ENCODE measurements at places on chromosomes 4 and X. TPM values are rescaled to one million over a fixed set of nuclear protein-coding genes. Genes with fewer than 3 reads are reported as not detected.

DNA sequence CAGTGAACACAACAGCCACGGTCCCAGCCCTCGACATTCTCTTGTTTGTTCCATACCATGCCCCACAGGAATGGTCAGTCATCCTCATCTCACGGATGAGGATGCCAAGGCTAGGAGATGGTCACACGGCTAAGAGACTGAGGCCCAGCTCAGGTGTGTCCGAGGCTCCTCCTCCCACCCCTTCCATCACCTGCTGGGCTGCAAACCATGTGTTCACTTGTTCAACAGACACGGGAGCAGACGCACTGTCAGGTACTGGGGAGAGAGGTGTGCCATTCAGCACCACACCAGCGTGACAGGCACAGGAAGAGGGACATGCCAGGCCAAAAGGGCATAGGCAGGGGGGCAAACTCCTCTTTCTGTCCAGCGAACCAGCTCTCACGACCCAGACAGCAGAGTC lies 45.9 kb downstream of the ABLIM2 start:
- H3K4me1 ChIP-seq = peaks cover 26% of the 10 kb centered on the region
- no peaks in the 10 kb centered on the region for H3K36me3 ChIP-seq
- no peaks in the 10 kb centered on the region for H3K27me3 ChIP-seq
- peak overlapping the region; percentile 76 for H3K27ac ChIP-seq
- DNase-seq = no peak

APBB2 gene
- 41.1 TPM for total RNA-seq

DOK7 gene
- 8.0 TPM for total RNA-seq

GRCh38 chr4:38696697-38697096 lies 32.7 kb downstream of the KLF3 start:
- peaks cover 45% of the 10 kb centered on the region for H3K4me1 ChIP-seq
- DNase-seq = no peak
- H3K27ac ChIP-seq = no peak overlapping the region
- H3K4me3 ChIP-seq = no peak overlapping the region

DNA sequence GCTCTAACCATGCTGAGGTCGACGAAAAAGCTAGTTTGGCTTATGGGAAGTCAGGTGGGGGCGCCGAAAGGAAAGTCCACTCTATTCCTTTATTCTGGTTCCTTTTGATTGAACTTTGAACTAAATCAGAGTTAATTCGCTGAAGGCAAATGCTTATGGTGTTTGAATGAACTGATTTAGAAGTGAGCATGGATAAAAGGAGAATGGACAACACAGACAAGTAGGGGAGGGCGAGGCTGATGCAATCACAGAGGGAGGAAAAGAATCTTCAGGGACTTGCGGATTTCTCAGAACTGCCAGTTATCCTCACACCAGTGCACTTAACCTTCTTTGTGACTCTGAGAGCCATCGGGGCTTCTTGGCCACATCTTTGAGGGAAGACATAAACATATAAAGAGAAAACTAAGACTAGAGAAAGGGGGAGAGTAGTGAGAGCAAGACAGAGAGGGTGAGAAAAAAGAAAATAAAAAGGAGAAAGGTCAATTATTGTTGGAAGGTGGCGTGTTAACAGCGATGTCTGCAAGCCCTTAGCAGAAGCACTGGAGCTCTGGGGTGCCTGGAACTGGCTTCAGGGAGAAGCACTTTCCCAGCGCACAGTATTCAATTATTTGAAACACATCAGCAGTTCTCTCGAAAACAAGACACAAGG lies 79.6 kb upstream of the PLAC1 start:
- peaks cover 5% of the 10 kb centered on the region for H3K4me1 ChIP-seq
- H3K27ac ChIP-seq = no peak overlapping the region
- no peak overlapping the region for H3K4me3 ChIP-seq
- DNase-seq = no peak
- no peaks in the 10 kb centered on the region for H3K36me3 ChIP-seq

MAGEA2 gene
- not detected for total RNA-seq

DNA sequence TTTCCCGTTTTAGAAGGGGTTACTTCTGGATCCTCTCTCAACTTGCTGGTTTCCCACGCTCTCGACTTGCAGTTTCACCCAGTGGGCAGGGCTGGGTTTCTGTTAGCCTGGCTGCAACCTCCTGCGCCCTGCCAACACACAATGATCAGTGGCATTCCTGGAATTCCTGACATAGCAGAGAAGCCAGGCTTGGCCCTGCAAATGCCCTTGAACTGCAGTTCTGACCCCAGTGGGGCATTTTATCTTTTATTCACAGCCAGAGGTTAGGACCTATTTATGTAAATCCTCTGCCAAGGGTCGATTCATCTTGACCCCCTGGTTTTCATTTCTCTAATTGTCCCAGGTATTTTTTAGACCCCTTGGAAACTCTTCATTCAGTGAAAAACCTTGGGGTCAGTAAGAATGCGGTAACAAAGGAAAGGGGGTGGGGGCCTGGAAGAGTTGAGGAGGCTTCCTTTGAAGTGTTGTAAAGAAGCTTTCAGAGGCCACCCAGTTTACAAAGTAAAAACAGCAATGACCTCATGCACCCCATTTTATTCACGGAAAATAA lies 217.6 kb downstream of the ZNF674 start:
- peaks cover 9% of the 10 kb centered on the region for H3K27me3 ChIP-seq
- H3K4me3 ChIP-seq = no peak overlapping the region
- H3K36me3 ChIP-seq = no peaks in the 10 kb centered on the region
- peaks cover 5% of the 10 kb centered on the region for H3K4me1 ChIP-seq
- DNase-seq = peak; percentile 68
- no peak overlapping the region for H3K27ac ChIP-seq

- H3K4me1 ChIP-seq = no peaks in the 10 kb centered on the region
- no peak overlapping the region for H3K27ac ChIP-seq
- no peak overlapping the region for H3K4me3 ChIP-seq
- no peaks in the 10 kb centered on the region for H3K36me3 ChIP-seq
Observed at GRCh38 chrX:153671589-153672530, 1.8 kb downstream of the PNCK start.

GRCh38 chrX:17559728-17560379 lies 177.4 kb upstream of the SCML1 start:
- H3K27ac ChIP-seq = peak overlapping the region; percentile 29
- no peak overlapping the region for H3K4me3 ChIP-seq
- no peaks in the 10 kb centered on the region for H3K27me3 ChIP-seq
- peaks cover 7% of the 10 kb centered on the region for H3K4me1 ChIP-seq
- peak; percentile 69 for DNase-seq

TMSB15A gene
- not detected for total RNA-seq

FHIP1A gene
- 17.6 TPM for total RNA-seq

TCEANC gene
- total RNA-seq = 3.2 TPM

DNA sequence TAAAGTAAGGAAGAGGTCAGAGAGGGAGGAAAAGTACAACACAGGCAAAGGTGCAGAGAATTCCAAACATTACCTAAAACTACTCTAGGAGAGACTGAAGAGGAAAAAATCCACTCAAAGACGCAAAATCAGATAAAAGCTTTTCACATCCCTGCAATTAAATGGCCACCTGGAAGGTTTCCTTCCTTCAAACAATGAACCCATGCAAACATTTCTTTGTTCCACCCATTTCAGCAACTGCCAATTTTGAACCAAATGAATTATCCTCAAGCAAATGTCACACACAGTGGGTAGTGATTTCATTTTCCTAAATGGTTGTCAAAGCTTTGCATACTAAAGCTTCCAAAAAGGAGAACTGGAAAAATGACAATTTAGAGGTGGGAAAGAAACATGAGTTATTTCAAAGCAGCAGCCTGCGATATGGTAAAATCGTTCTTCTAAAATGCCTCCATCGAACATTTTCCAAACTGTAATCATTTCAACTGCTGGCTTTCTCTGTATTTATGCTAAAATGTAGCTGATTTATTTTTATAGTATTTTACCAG lies 45.0 kb downstream of the APBB2 start:
- H3K27me3 ChIP-seq = no peaks in the 10 kb centered on the region
- H3K36me3 ChIP-seq = no peaks in the 10 kb centered on the region
- no peak overlapping the region for H3K27ac ChIP-seq
- no peak overlapping the region for H3K4me3 ChIP-seq
- H3K4me1 ChIP-seq = peaks cover 9% of the 10 kb centered on the region

DNA sequence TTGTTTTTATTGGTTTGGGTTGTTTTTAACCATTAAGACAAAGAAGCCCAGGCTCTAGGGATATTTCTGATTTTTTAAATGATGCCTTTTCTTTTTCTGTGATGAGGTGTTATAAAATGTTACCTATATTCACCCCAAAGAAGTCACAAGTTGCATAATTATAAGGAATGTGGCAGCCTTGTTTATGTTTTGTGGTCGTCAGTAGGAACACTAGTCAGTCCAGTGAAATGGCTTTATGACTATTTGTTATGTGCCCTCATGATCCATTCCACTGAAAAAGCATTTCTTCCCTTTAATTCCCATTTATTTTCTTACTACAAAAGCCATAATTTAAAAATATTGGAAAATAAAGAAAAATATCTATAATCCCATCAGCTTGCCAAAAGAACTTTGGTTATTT lies 34.4 kb downstream of the CC2D2A start:
- no peak overlapping the region for H3K4me3 ChIP-seq
- DNase-seq = no peak
- H3K36me3 ChIP-seq = no peaks in the 10 kb centered on the region
- H3K27me3 ChIP-seq = no peaks in the 10 kb centered on the region
- no peak overlapping the region for H3K27ac ChIP-seq
- H3K4me1 ChIP-seq = no peaks in the 10 kb centered on the region

ITIH6 gene
- total RNA-seq = not detected

NIPAL1 gene
- not detected for total RNA-seq

GRCh38 chr4:87414816-87415215 lies 7.6 kb upstream of the NUDT9 start:
- no peak for DNase-seq
- no peaks in the 10 kb centered on the region for H3K27me3 ChIP-seq
- no peak overlapping the region for H3K27ac ChIP-seq

- no peak overlapping the region for H3K4me3 ChIP-seq
- no peak for DNase-seq
- H3K27ac ChIP-seq = no peak overlapping the region
- peaks cover 88% of the 10 kb centered on the region for H3K36me3 ChIP-seq
- H3K4me1 ChIP-seq = peaks cover 28% of the 10 kb centered on the region
Observed at GRCh38 chr4:17494258-17495190, 17.4 kb downstream of the QDPR start.

DNA sequence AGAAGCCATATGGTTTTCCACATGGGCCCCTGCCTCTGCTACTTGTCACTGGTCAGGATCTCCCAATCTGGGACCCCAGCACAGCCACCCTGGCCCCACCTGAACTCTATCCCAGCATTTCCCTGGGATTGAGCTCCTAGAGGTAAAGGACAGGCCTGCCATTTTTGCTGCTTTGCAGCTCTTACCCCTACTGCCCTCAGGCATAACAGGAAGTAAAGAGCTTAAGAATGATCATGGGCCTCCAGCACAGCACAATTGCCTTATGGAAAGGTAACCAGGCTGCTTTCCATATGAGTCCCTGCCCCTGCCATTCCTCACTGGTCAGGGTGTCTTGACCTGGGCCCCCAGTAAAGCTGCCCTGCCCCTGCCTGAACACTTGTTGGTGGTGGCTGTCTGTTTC lies 254.9 kb upstream of the ZCCHC13 start:
- no peak overlapping the region for H3K27ac ChIP-seq
- H3K4me3 ChIP-seq = no peak overlapping the region
- H3K27me3 ChIP-seq = no peaks in the 10 kb centered on the region
- peaks cover 4% of the 10 kb centered on the region for H3K36me3 ChIP-seq

DNA sequence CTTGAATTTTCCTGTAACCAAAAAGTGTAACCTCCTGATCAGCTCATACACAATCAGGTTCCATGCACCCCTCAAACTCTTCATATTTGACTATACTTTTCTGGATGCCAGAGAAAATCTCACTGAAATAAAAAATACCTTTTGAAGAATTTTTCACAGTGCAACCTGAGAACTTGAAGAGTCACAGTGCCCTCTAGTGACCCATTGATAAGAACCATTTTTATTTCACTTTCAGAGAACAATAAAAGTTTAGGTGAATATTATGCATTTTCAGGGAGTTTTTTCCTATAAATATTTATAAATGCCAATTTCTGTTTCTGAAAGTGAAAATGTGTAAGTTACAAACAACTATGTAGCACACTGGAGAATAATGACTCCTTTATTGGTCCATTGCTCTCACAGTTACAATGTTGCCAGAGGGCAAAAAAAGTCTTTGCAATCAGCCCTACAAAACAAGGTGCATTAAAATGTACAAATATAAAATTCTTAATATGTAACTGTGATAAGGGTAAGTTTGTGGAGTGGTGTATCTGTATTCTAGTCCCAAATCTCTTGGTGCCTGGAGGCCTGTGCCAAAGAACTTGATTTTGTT lies 153.6 kb upstream of the INTU start:
- H3K27me3 ChIP-seq = no peaks in the 10 kb centered on the region
- H3K4me3 ChIP-seq = no peak overlapping the region
- no peaks in the 10 kb centered on the region for H3K4me1 ChIP-seq
- H3K27ac ChIP-seq = no peak overlapping the region
- no peak for DNase-seq
- no peaks in the 10 kb centered on the region for H3K36me3 ChIP-seq

- DNase-seq = no peak
- H3K36me3 ChIP-seq = no peaks in the 10 kb centered on the region
- no peaks in the 10 kb centered on the region for H3K4me1 ChIP-seq
- H3K27me3 ChIP-seq = no peaks in the 10 kb centered on the region
Observed at GRCh38 chr4:80420638-80421037, 85.1 kb downstream of the CFAP299 start.

DNA sequence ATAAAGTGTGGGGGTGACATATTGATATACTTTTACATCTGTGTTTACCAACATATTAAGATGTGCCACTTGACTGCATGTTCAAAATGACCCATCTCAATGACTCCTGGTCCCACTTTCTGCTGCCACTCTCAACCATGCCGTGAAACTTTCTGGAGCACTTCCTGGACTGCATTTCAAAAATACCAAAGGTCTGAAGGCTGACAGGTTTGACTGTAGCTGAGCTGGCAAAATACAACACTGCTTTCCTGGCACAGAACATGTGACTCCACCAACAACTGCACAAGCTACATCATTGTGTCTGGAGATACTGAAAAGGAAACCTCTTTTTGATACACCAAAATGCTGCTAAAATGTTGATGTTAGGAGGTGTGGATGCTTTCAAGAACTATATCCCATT lies 184.8 kb downstream of the UNC5C start:
- peaks cover 30% of the 10 kb centered on the region for H3K4me1 ChIP-seq
- no peak overlapping the region for H3K4me3 ChIP-seq
- H3K36me3 ChIP-seq = no peaks in the 10 kb centered on the region
- DNase-seq = peak; percentile 22
- H3K27ac ChIP-seq = no peak overlapping the region

TEX13D gene
- total RNA-seq = 1.2 TPM

GRCh38 chrX:29662759-29663503 lies 552.4 kb upstream of the MAGEB2 start:
- no peaks in the 10 kb centered on the region for H3K27me3 ChIP-seq
- H3K4me3 ChIP-seq = no peak overlapping the region
- no peaks in the 10 kb centered on the region for H3K36me3 ChIP-seq
- no peak for DNase-seq
- H3K4me1 ChIP-seq = no peaks in the 10 kb centered on the region

GRCh38 chr4:72376901-72377300 lies 192.1 kb downstream of the ADAMTS3 start:
- no peaks in the 10 kb centered on the region for H3K4me1 ChIP-seq
- no peaks in the 10 kb centered on the region for H3K36me3 ChIP-seq
- no peaks in the 10 kb centered on the region for H3K27me3 ChIP-seq
- no peak for DNase-seq
- no peak overlapping the region for H3K27ac ChIP-seq

SPATA4 gene
- not detected for total RNA-seq

TLR2 gene
- total RNA-seq = 0.29 TPM

Measured in stomach (tissue), 19 donors.